T-helper 17 cell (primary cell): ENCODE measurements at places on chromosomes 5 and 9.

GRCh38 chr5:73137563-73138530 is 17.5 kb downstream of the TMEM171 start:
- H3K4me1 ChIP-seq: peaks cover 3% of the 10 kb centered on the region
- no peak overlapping the region for H3K27ac ChIP-seq
- H3K4me3 ChIP-seq: no peak overlapping the region
- DNase-seq: no peak
- H3K27me3 ChIP-seq: peaks cover 71% of the 10 kb centered on the region

DNA sequence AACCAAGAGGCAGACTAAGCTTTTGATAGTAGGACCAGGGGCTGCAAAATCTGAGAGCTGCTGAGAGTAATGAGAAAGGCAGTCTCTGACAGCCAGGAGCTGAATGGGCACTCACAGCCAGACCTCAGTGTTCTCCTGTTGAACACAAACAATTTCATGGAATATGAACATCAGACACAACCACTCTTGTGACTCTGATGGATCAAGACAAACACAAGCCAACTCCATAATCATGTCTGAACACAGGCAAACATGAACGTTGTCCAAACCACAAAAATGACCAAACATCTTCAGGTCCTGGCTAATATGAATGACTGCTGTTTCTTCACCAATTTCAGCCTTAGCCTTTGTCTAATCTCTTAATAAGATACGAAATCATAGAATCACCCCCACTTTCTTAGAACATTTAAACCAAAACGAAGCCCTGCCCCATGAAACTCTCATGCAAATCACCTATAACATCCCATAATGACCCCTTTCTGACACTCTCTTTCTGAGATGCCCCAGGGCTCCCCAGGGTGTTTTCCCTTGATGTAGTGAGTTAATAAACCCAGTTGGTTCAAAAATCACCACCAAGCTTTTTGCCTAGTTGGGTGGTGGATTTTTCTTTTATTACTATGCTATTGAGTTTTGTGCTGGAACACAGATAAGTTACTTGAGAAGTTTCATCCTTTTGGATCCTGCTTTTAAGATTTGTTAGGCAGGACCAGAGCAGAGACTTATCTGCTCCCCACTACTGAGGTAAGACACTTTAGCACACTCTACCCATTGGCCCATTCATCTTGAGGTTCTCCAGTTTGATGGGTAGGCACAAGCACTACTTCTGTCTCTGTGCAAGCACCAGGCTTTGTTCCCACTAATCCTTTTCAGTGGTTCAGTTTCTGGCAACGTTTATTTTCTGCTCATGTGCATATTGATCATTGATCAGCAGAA is 5.9 kb upstream of the ERAP2 start:
- peak overlapping the region; percentile 74 for H3K27ac ChIP-seq
- no peak for DNase-seq
- no peaks in the 10 kb centered on the region for H3K36me3 ChIP-seq
- peaks cover 42% of the 10 kb centered on the region for H3K4me1 ChIP-seq
- H3K27me3 ChIP-seq: peaks cover 6% of the 10 kb centered on the region

DNA sequence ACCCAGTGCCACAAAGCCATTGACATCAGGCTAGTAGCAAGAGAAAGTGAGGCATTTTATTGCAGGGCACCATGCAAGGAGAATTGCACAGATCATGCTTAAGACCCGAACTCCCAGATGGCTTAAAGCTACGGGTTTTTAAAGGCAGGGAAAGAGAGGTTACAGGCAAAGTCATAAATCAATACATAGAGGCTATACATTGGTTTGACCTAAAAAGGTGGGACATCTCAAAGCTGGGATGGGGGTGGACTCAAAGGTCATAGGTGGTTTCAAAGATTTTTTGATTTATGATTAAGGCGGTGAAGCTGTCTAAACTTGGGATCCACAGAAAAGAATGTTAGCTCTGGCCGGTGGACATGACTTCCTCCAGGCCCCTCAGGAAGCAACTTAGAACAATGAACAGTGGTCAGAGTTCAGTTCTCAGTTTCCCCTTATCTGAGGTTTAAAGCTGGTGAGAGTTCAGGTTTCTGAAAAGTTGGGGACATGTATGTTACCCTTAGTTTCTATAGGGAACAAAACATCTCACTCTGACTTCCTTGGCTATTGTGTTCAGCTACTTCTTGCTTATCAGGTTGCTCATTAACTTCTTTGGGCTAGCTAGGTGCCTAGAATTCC is 6.0 kb upstream of the RBM22 start:
- no peaks in the 10 kb centered on the region for H3K27me3 ChIP-seq
- H3K27ac ChIP-seq: no peak overlapping the region
- peaks cover 5% of the 10 kb centered on the region for H3K4me1 ChIP-seq

- no peak overlapping the region for H3K27ac ChIP-seq
- DNase-seq: no peak
- H3K27me3 ChIP-seq: no peaks in the 10 kb centered on the region
- no peaks in the 10 kb centered on the region for H3K36me3 ChIP-seq
- H3K4me1 ChIP-seq: peaks cover 2% of the 10 kb centered on the region
These were observed 17.9 kb upstream of the MSMP start for GRCh38 chr9:35771943-35772342.

DNA sequence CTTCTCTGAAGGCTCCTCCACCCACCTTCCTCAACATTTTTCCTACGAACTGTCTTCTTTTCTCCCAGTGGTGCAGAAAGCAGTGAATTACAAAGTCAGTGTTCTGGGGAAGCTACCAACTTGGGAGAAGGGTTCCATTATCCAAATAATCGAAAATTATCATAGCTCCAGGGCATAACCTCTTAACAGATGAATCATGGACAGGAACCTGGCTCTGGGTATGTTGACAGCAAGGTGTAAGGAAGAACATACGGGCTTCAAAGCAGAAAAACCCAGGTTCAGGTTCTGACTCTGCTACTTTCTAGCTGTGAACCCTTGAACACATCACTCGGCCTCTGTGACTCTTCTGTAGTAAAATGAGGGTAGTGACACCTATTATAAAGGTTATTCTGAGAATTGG is 351.3 kb downstream of the ENC1 start:
- H3K36me3 ChIP-seq: no peaks in the 10 kb centered on the region
- DNase-seq: no peak
- no peak overlapping the region for H3K27ac ChIP-seq
- H3K4me1 ChIP-seq: no peaks in the 10 kb centered on the region
- peaks cover 57% of the 10 kb centered on the region for H3K27me3 ChIP-seq

DNA sequence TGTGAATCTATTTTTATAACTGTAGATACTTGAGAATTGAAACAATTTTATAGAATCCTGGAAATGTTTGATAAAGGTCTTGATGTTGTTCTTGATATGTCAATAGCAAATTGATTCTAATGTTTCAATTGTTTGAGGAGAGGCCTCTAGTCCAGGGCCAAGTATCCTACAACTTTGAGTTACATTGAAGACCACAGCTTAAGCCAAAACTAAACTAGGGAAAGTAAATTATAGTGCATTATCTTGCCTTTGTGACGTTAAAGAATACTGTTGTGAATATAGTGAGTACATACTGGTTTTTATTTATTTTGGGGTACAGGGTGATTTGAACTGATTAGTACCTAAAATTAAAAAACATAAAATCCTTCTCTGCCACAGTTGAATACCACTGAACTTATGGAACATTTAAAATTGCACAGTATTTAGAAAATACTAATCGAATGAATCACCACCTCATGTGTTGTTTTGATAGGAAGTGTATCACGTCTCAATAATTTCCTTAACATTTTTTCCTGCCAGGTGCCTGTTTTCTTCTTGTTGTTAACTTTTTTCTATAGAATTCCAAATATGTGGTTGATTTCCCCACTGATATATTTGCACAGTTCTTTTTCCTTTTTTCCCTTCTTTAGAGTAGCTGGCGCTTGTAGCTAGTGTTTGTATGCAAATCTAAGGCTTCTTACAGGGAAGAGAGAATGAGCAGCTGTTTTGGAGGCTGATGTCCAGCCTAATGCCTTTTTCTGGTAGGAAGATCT is 12.5 kb downstream of the ARHGEF28 start:
- H3K27me3 ChIP-seq: peaks cover 56% of the 10 kb centered on the region
- no peak overlapping the region for H3K27ac ChIP-seq
- DNase-seq: no peak
- H3K4me1 ChIP-seq: peaks cover 3% of the 10 kb centered on the region

DNA sequence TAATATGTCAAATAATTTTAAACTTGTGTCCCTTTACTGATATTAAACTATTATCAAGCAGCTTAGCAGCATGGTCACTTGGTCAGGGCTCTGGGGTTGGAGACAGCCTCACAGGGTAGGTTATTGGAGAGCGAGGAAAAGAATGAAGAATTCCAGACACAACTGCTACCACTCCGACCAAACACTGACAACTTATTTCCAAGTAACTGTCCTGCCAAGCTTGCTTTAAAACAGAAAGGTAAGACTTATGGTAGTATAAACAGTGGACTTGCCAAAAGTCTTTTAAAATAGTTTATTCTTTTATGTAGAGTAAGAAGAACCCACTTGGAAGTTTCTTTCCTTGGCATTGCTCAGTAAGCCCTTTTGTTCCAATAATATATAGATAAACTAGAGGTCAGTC is 364.1 kb downstream of the DEPDC1B start:
- H3K27ac ChIP-seq: no peak overlapping the region
- H3K36me3 ChIP-seq: no peaks in the 10 kb centered on the region
- no peak for DNase-seq
- H3K27me3 ChIP-seq: no peaks in the 10 kb centered on the region

- H3K27ac ChIP-seq: no peak overlapping the region
- H3K4me1 ChIP-seq: peaks cover 2% of the 10 kb centered on the region
- H3K27me3 ChIP-seq: peaks cover 53% of the 10 kb centered on the region
- H3K4me3 ChIP-seq: no peak overlapping the region
- no peak for DNase-seq
- peaks cover 3% of the 10 kb centered on the region for H3K36me3 ChIP-seq
These were observed 211.2 kb downstream of the NXNL2 start for GRCh38 chr9:88746029-88746742.
